ENCODE measurements at places on chromosomes 6 and 20. TPM values are rescaled to one million over a fixed set of nuclear protein-coding genes. Genes with fewer than 3 reads are reported as not detected.

The MEI4 gene
- not detected for total RNA-seq

GRCh38 chr6:145036848-145037567 is 698.3 kb downstream of the EPM2A start:
- H3K4me3 ChIP-seq: no peak overlapping the region
- H3K36me3 ChIP-seq: peaks cover 4% of the 10 kb centered on the region
- no peak overlapping the region for H3K27ac ChIP-seq
- peaks cover 43% of the 10 kb centered on the region for H3K4me1 ChIP-seq
- peaks cover 2% of the 10 kb centered on the region for H3K27me3 ChIP-seq
- no peak for DNase-seq

- no peak for DNase-seq
- peaks cover 97% of the 10 kb centered on the region for H3K4me1 ChIP-seq
- no peak overlapping the region for H3K27ac ChIP-seq
- no peaks in the 10 kb centered on the region for H3K27me3 ChIP-seq
These were observed 101.6 kb upstream of the CARMIL1 start for GRCh38 chr6:25177500-25178028.

The CFAP206 gene
- total RNA-seq: not detected

All from HFFc6 (cell line).